Colonic mucosa (tissue), 4 donors: ENCODE measurements at places on chromosomes 7 and 10. TPM values are rescaled to one million over a fixed set of nuclear protein-coding genes. Genes with fewer than 3 reads are reported as not detected.

Gene LDB3
- 4.7 TPM for total RNA-seq

Gene MAPK8
- total RNA-seq = 32.3 TPM

Gene BTBD16
- total RNA-seq = 0.13 TPM

Gene CYP3A4
- 0.67 TPM for total RNA-seq

Gene ITIH2
- 1.6 TPM for total RNA-seq

Gene GALNT11
- 20.8 TPM for total RNA-seq

Gene DNAH11
- total RNA-seq = 0.05 TPM

Gene AGBL3
- total RNA-seq = 0.98 TPM

Gene SH2B2
- 3.1 TPM for total RNA-seq

Gene ICA1
- total RNA-seq = 46.1 TPM

Gene NKX1-2
- total RNA-seq = not detected

Gene LMBR1
- 41.4 TPM for total RNA-seq

Gene PRKAG2
- total RNA-seq = 42.0 TPM
